ENCODE measurements at places on chromosomes 12 and 14.

DNA sequence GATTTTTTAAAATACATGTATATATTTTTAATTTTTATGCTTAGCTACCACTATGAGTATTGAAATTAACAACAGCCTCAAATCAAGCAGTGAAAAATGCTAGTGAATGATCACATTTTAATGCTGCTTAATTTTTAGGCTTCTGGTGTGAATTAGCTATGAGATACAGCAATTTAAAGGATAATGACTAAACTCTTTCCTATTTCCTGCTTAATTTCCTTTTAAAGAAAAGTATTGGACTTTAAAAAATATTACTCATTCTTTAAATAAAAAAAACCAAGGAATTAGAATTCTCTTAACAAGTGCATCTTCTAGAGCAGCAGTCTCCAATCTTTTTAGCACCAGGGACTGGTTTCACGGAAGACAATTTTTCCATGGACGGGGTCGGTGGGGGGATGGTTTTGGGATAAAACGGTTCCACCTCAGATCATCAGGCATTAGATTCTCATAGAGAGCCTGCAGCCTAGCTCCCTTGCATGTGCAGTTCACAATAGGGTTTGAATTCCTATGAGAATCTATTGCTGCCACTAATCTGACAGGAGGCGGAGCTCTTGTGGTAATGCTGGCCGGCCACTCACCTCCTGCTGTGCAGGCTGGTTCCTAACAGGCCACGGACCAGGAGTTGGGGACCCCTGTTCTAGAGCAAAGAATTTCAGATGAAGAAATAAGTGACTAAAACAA is 18.6 kb upstream of the NTN4 start:
- DNase-seq, result no peak

DNA sequence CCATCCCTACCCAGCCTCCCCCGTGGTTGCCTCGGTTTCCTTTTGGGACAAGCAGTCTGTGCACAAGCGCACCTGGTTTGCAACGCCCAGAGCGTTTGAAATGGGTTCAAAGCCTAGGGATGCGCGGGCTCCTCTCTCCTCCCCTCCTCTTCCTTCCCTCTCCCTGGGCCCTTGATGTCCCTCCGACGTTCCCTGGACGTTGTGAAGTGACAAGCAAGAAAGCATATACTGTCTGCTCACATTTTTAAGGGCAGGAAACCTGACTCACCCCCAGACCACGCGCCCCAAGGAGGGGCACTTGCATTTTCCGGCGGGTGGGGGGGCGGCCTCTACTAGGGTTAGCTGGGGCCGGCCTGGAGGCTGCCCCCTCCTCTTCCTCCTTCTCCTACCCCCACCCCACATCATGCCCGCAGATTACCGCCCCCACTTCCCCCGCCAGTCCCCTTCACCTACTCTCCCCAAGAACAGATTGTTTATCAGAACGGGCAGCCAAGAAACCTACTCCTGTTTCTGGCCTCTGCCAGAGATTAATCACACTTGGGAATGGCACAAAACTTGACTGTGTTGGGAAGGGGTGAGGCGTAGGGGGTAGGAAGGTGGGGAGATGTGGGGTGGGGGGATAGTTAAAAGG is 9.5 kb upstream of the IRF2BPL start:
- no peak for DNase-seq

GRCh38 chr12:51127050-51127729 is 43.8 kb upstream of the CSRNP2 start:
- no peak for DNase-seq

GRCh38 chr14:30264161-30264560 is 294.8 kb upstream of the G2E3 start:
- no peak for DNase-seq

DNA sequence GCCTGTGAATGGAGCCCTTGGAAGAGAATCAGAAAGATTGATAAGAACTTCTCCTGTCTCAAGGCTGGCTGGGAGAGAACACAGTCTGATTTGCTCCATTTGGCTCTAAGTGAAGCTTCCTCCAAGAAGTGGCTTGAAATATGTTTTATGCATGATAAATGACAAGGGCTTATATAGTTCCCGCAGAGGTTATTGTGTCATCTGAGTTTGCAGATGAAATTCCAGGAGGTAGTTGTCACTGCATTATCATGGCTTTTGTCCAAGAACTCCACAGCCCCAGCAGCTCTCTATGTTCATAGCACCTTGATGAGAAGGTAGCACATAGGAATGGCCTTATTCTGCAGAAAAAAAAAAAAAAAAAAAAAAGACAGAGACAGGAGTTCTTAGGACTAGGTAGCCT is 108.5 kb downstream of the DACT1 start:
- DNase-seq, result no peak

GRCh38 chr12:25592725-25593495 is 39.8 kb upstream of the LMNTD1 start:
- no peak for DNase-seq

DNA sequence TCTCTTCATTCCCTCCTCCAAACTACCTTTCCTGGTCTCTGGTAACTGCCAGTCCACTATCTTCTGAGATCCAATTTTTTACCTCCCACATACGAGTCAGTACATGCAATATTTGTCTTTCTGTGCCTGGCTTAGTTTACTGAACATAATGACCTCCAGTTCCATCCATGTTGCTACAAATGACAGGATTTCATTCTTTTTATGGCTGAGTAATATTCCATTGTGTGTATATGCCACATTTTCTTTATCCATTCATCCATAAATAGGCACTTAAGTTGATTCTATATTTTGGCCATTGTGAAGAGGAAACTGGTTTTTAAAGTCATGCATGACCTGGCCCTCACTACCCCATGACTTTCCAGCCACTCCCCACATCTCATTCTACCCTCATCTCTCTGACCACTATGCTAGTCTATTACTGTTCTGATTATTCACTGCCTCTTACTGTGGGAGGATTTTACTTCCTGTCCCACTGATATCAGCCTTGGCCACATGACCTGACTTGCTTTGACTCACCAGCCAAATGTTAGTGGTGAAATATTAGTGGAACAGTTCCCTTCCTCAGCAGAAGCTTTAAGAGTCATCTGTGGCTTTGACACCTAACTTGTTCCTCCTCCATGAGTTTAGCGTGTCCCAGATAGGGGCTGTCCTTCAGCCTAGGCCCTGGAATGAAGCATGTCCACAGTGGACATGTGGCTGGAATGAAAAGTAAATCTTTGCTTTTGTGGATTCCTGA is 52.2 kb downstream of the GOLGA5 start:
- no peak for DNase-seq

- DNase-seq, result no peak
Observed at GRCh38 chr14:101454229-101454628, 107.1 kb upstream of the DIO3 start.

GRCh38 chr14:93032421-93032936 is 83.2 kb downstream of the ITPK1 start:
- no peak for DNase-seq
